ENCODE measurements at places on chromosomes 6 and 20. TPM values are rescaled to one million over a fixed set of nuclear protein-coding genes. Genes with fewer than 3 reads are reported as not detected.

The MEP1A gene
- not detected for polyA plus RNA-seq

The TJAP1 gene
- polyA plus RNA-seq = 28.2 TPM

The LPA gene
- not detected for polyA plus RNA-seq

The HIVEP2 gene
- polyA plus RNA-seq = 15.6 TPM

The FNDC1 gene
- 193 TPM for polyA plus RNA-seq

Measured in forelimb muscle (tissue), 1 donor.